ENCODE measurements at places on chromosomes 7 and 10. TPM values are rescaled to one million over a fixed set of nuclear protein-coding genes. Genes with fewer than 3 reads are reported as not detected.

The FBXL13 gene
- 3.0 TPM for polyA plus RNA-seq

The COBL gene
- polyA plus RNA-seq, result 16.8 TPM

The GOLGA7B gene
- 0.51 TPM for polyA plus RNA-seq

The CLDN4 gene
- 76.4 TPM for polyA plus RNA-seq

The BMPER gene
- 26.1 TPM for polyA plus RNA-seq

The TMEM139 gene
- polyA plus RNA-seq, result 70.4 TPM

The GSTO2 gene
- polyA plus RNA-seq, result 30.4 TPM

The UPK3B gene
- 1.9 TPM for polyA plus RNA-seq

The METTL27 gene
- polyA plus RNA-seq, result 3.4 TPM

The IQUB gene
- polyA plus RNA-seq, result 6.2 TPM

The OGDHL gene
- 45.7 TPM for polyA plus RNA-seq

The TBX20 gene
- not detected for polyA plus RNA-seq

The GNG11 gene
- 48.0 TPM for polyA plus RNA-seq

The C10orf71 gene
- polyA plus RNA-seq, result 0.08 TPM

The PLAC9 gene
- polyA plus RNA-seq, result 9.8 TPM

The PCDH15 gene
- 7.8 TPM for polyA plus RNA-seq

The GIMAP2 gene
- polyA plus RNA-seq, result 10.1 TPM

The FAM185A gene
- 12.2 TPM for polyA plus RNA-seq

The COL26A1 gene
- 21.3 TPM for polyA plus RNA-seq

Measured in right renal cortex interstitium (tissue), 3 donors.